ENCODE measurements at places on chromosomes 1 and 21.

GRCh38 chr1:180053594-180054567 lies 99.3 kb downstream of the CEP350 start:
- no peak for DNase-seq

GRCh38 chr1:110164725-110165350 lies 14.5 kb downstream of the SLC6A17 start:
- DNase-seq, result no peak

- DNase-seq, result no peak
Measured at GRCh38 chr1:47590523-47591225, 152.8 kb downstream of the FOXD2 start.

- DNase-seq, result no peak
Measured at GRCh38 chr1:86015375-86015774, 141.2 kb downstream of the COL24A1 start.
